ENCODE measurements at places on chromosomes 2 and 18.
A peak's percentile ranks its signal among the peaks of the same experiment; 100 is the strongest.

- DNase-seq, result peak; percentile 26
Measured at GRCh38 chr2:222774941-222775340, 85.9 kb upstream of the ACSL3 start.

DNA sequence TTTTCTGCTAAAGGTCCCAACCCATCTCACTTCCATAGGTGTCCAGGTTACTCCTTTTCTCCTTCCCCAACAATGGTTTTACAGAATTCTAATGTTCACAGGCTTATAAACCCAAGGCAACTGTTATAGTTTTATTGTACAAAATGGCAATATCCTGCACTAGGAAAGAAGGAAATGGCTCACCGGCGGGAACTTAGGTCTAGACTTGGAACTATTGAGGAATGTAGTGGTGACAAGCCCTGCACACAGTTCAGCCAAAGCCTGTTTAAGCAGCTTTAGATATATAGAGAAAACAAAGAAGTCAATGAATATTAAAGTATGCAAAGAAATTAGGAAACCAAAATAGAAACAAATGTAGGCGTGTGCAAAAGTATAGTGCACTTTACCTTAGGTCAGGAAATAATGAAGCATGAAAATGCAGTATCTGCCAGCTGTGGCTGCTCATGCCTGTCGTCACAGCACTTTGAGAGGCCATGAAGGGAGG is 22.7 kb upstream of the KCNG3 start:
- no peak for DNase-seq

DNA sequence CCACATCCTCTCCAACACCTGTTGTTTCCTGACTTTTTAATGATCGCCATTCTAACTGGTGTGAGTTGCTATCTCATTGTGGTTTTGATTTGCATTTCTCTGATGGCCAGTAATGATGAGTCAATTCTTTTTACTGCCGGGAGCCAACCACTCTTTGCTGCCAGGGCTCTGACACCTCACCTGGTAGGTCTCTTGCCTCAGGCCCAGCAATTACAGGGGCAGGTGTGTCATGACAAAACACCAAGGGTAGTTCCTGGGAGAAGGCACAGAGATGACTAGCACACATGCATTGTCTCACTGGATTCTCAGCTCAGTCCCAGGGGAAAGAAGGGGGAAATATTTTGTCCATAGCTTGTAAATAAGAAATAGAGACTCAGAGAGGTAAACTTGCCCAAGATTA is 122.3 kb downstream of the CHST9 start:
- DNase-seq, result no peak

DNA sequence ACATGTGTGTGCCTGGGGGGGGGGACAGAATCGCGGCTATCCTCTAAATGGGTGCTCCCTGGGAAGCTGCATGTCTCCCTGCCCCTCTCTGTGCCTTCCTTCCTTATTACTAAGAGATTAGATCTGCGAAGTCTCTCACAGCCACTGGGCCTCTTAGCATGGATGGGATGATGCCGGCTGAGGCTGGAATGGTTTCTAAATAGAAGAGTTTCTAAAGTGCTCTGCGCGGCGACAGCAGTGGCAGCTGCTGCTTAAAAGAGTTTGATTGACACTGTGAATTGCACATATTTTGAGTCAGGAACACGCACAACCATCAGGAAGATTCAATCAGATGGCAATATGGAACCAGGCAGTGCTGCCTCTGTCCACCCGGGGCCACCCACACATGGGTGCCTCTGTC is 163.8 kb downstream of the CLIP4 start:
- no peak for DNase-seq

All from retina (tissue), 1 donor.